Endothelial cell (in vitro differentiated cells): ENCODE measurements at places on chromosomes 6 and 20. TPM values are rescaled to one million over a fixed set of nuclear protein-coding genes. Genes with fewer than 3 reads are reported as not detected.
A peak's percentile ranks its signal among the peaks of the same experiment; 100 is the strongest.

DNA sequence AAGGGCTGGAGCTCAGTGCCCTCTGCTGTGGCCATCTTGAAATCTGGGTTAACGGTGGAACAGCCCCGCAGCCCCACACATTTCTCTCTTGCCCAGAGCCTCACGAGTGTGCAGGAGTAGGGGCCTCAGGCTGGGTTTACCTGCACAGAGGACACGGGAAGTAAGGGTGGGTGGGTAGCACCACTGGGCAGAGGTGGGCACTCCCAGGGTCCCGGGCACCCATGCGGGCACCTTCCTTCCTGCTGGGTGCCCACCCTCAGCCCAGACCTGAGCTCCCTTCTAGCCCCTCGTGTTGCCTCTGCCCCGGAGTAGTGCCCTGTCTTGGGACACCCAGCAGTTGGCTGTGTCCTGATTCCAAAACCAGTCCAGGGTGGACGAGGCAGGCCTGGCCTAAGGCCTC, 11.2 kb downstream of the COL9A3 start:
- H3K4me1 ChIP-seq: no peaks in the 10 kb centered on the region
- no peak for DNase-seq
- H3K36me3 ChIP-seq: no peaks in the 10 kb centered on the region
- H3K27ac ChIP-seq: no peak overlapping the region
- H3K27me3 ChIP-seq: peaks cover 6% of the 10 kb centered on the region

The BLTP3A gene
- total RNA-seq: 12.4 TPM

GRCh38 chr6:113508249-113508648, 348.9 kb upstream of the MARCKS start:
- no peak overlapping the region for H3K27ac ChIP-seq
- no peak overlapping the region for H3K4me3 ChIP-seq
- no peaks in the 10 kb centered on the region for H3K36me3 ChIP-seq
- peaks cover 1% of the 10 kb centered on the region for H3K27me3 ChIP-seq

The CRISP3 gene
- 0.80 TPM for total RNA-seq

The MATN4 gene
- total RNA-seq: not detected

DNA sequence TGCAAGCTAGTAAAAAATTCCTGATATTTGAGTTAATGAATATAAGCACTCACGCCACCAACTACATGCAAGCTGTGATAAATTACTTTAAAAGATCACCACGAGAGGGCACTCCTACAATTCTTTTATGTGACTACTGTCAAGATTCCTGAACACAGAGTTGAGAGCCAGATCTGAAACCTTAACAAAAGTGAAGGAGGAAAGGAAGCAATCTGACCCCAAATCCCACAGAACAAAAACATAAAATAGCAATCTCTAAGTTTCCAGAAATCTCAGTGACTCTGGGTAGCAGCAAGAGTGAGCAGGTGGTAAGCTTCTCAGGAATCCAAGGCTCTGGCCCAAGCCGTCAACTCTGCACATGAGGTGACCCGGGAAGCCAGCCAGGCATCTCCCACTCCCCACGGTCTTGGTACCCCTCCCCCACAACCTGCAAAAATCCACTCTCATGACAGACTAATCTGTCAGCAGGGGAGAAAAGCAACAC, 55.1 kb downstream of the STAU1 start:
- H3K4me1 ChIP-seq: peaks cover 5% of the 10 kb centered on the region
- peak overlapping the region; percentile 47 for H3K4me3 ChIP-seq

- H3K27me3 ChIP-seq: no peaks in the 10 kb centered on the region
- no peak overlapping the region for H3K4me3 ChIP-seq
- no peak for DNase-seq
- no peak overlapping the region for H3K27ac ChIP-seq
- no peaks in the 10 kb centered on the region for H3K36me3 ChIP-seq
Measured at GRCh38 chr6:14231071-14231483, 113.5 kb downstream of the CD83 start.

GRCh38 chr6:12601881-12602280, 114.7 kb upstream of the PHACTR1 start:
- H3K4me3 ChIP-seq: no peak overlapping the region
- H3K4me1 ChIP-seq: peaks cover 23% of the 10 kb centered on the region
- H3K27ac ChIP-seq: no peak overlapping the region
- DNase-seq: no peak
- no peaks in the 10 kb centered on the region for H3K27me3 ChIP-seq

The RRAGD gene
- 9.8 TPM for total RNA-seq

DNA sequence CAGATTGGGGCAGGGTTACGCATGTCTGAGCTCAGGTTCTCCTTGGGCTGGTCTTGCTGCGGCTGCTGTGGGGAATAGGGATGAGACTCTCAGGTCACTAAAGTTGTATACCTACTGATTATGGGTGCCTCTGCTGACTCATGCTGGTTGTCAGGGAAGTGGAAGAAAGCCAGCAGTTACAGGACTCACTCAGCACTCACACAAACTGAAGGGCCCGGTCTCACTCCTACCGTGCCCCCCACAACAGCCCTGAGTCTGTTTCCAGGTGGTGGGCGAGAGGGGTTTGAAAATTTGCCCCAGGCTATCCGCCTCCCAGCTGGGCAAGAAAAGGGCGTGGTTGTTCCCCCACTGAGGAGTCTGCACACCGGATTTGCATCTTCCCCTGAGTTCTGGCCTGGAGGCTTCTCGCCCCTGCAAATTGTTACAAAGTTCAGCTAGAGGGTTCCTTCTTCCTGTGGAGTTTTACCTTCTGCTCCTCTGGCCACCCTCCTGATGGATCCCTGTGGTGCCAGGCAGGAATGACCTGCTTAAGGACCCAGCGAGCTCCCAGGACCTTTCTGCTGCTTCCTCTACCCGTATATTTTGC, 659.2 kb downstream of the HDGFL1 start:
- no peaks in the 10 kb centered on the region for H3K4me1 ChIP-seq
- peaks cover 4% of the 10 kb centered on the region for H3K36me3 ChIP-seq
- H3K27me3 ChIP-seq: no peaks in the 10 kb centered on the region
- DNase-seq: no peak
- no peak overlapping the region for H3K4me3 ChIP-seq
- no peak overlapping the region for H3K27ac ChIP-seq

- H3K27ac ChIP-seq: no peak overlapping the region
- H3K4me1 ChIP-seq: peaks cover 6% of the 10 kb centered on the region
- no peaks in the 10 kb centered on the region for H3K36me3 ChIP-seq
- no peak overlapping the region for H3K4me3 ChIP-seq
- no peak for DNase-seq
Measured at GRCh38 chr6:81802356-81802755, 49.9 kb upstream of the TENT5A start.

The PRND gene
- 371 TPM for total RNA-seq

GRCh38 chr6:108671790-108672189, 111.1 kb downstream of the FOXO3 start:
- H3K27ac ChIP-seq: no peak overlapping the region
- no peak for DNase-seq
- H3K27me3 ChIP-seq: peaks cover 3% of the 10 kb centered on the region

The EBF4 gene
- total RNA-seq: 5.9 TPM

DNA sequence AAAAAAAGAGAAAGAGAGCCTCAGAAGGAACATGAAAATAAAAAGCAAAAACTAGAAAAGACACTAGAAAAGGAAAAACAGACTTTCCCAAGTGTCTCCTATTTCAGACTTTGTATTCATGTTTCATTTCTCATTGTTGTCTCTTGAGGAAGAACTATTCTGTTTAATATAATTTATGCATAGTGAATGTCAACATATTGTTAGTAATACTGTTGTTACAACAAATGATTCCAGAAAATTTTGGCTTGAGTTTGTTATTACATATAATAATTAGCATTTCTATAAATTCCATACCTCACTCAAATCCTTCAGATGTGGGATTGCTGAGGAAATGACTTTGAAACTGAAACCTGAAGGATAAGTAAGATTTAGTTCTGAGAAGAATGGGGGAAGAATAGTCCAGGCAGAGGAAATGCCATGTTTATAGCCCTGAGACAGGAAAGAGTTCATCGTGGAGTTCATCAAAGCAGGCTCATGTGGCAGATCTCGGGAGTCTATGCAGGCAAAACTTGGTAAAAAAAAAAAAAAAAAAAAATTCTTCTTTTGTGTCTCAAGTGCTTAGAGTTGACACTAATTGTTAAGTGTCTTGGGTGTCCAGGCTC, 53.1 kb upstream of the EIF2S2 start:
- H3K4me1 ChIP-seq: peaks cover 31% of the 10 kb centered on the region
- peaks cover 2% of the 10 kb centered on the region for H3K27me3 ChIP-seq
- H3K36me3 ChIP-seq: no peaks in the 10 kb centered on the region
- H3K4me3 ChIP-seq: no peak overlapping the region

DNA sequence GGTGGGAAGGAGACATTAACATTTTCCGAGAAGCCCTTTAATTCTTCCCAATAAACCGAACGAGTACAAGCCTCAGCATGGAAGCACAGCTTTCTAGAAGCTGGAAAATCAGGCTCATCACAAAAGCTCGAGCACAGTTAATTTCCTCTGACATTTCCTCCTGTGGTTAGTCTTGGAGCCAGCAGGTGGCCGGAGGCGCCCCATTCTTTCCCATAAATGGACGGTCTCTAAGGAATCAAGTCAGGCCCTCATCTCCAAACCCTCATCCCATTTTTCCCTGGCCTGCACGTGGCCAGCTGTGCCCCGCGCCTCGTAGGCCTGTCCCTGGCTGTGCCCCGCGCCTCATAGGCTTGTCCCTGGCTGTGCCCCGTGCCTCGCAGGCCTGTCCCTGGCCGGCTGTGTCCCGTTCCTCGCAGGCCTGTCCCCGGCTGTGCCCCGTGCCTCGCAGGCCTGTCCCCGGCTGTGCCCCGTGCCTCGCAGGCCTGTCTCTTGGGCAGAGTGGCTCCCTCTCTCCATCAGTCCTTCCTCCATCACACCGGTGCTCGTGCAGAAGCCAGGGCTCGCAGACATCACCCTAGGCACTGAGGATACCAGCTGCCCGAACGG, 19.7 kb upstream of the NTSR1 start:
- H3K4me3 ChIP-seq: no peak overlapping the region
- peaks cover 12% of the 10 kb centered on the region for H3K4me1 ChIP-seq
- no peak overlapping the region for H3K27ac ChIP-seq
- H3K27me3 ChIP-seq: peaks cover 5% of the 10 kb centered on the region
- DNase-seq: no peak

The FAM83C gene
- not detected for total RNA-seq

DNA sequence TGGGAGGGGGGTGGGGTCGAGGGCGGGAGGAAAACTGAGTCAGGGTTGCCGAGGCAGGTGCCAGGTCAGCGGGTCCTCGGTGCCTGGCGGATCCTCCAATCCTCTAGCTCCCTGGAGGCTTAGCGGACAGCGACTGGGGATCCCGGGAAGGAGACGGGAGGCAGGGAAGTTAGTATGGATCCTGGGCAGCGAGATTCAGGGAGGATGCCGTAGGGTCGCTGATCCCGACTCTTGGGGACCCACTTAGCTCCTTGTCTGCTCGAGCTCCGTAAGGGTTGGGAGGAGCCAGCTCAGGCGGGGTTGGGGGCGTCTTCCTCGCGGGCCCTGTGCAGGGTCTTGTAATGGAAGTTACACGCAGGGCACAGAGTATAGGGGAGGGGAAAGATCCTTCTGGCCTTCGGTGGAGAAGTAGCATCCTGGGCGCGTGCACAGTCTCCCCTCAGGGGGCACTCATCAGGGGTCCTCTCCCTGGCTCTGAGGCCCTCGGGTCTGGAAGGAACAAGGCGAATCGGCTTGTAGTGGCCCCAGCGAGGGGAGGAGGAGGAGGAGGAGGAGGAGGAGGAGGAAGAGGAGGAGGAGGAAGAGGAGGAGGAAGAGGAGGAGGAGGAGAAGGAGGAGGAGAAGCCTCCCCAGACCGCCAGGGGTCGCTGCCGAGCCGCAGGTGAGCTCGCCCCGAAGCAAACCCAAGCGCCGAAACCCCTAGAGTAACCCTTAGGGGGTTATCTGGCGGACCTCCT, 6.4 kb upstream of the SLC12A5 start:
- H3K4me3 ChIP-seq: peak overlapping the region; percentile 90
- H3K27ac ChIP-seq: no peak overlapping the region
- H3K4me1 ChIP-seq: peaks cover 9% of the 10 kb centered on the region
- H3K27me3 ChIP-seq: peaks cover 16% of the 10 kb centered on the region
- DNase-seq: peak; percentile 74
- no peaks in the 10 kb centered on the region for H3K36me3 ChIP-seq
